Upper lobe of left lung (tissue), 6 donors: ENCODE measurements at places on chromosomes 12 and 14.

- no peak for DNase-seq
Observed at GRCh38 chr12:107560165-107560898, 125.3 kb upstream of the PWP1 start.

- no peak for DNase-seq
Observed at GRCh38 chr12:113276306-113276705, 55.0 kb downstream of the TPCN1 start.

- DNase-seq: no peak
Observed at GRCh38 chr14:69877492-69877891, 1.7 kb upstream of the SMOC1 start.

DNA sequence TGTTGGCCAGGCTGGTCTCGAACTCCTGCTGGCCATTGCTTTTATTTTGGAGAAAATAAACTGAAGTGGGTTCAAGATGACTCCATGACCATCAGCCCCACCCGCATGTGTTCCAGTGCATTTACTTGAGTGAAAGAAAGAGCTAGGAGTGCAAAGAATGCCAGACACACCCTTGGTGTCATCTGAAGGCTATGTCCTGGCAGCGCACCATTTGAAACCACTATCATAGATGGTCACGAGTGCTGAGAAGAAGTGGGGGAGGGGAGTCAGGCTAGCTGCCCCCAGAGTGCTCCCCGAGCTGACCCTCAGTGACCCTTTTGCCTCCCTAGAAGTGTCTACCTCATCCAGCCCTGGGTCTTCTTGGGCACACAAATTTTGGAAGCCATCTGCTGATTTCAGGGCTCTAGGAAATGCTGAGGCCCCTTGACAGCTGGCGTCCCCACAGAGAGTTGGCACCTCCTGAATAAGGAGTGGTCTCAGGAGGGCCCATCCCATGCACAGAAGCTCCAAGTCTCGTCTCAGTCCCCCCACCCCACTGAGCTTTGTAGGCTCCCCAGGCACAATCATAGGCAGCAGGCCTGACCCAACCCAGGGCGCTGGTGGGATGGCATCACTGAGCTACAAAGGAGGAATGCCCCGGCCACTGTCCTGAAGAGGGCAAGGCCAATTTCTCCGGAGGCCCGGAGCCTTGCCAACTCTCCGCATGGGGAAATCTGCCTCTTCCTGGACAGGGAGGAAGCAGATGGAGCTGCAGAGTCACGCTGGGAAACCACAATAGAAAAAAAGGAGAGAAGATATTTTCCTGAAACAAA is 28.0 kb downstream of the PXN start:
- peak; percentile 79 for DNase-seq
